NCI-H187 treated with DMSO at 0.1 percent for 48 hours (cell line): ENCODE measurements at places on chromosomes 1 and 21.

DNA sequence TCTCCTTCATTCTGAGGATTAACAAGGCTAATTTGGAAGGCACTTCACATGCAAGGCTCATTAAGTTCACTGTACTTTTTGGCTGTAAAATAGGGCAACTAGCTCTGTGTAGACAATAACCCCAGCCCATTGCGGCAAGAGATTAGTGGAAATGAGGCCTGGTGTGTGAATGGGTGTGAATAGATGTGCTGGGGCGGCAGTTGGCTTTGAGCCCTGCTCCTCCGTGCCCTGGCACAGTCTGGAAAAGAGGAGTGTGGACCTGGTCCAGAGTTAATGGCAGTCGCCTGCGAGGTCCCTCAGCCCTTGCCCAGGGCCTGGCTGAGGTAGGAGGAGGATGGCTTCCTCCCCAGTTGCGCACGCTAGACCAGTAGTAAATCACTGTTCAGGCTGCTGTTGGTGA lies 4.8 kb downstream of the KISS1 start:
- no peak for DNase-seq

- no peak for DNase-seq
Observed at GRCh38 chr1:101198842-101199636, 37.8 kb upstream of the S1PR1 start.

- no peak for DNase-seq
Observed at GRCh38 chr21:37636152-37636860, 269.7 kb downstream of the DYRK1A start.

DNA sequence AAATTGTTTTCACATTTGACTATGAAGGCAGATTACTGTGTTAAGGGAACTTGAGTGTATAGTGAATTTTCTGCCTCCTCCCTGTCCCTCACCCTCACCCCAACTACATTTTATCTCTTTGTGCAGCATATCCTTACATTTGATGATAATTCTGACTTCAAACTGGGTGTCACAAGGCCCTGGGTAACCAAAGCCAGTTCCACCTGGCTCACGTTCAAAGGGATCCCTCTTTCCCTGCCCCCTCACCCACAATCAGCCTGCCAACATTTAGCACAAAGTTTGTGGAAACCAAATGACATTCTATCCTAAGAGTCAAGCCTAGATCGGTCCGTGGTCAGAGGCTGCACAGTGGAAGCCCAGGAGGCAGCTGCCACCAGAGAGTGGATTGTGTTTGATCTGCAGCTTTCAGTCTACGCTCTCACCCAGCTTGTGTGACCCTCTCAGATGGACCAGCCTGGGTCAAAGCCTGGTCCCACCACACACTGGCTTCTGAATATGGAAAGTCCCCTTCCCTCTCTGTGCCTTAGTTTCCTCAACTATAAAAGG lies 10.3 kb downstream of the KIAA0040 start:
- no peak for DNase-seq

DNA sequence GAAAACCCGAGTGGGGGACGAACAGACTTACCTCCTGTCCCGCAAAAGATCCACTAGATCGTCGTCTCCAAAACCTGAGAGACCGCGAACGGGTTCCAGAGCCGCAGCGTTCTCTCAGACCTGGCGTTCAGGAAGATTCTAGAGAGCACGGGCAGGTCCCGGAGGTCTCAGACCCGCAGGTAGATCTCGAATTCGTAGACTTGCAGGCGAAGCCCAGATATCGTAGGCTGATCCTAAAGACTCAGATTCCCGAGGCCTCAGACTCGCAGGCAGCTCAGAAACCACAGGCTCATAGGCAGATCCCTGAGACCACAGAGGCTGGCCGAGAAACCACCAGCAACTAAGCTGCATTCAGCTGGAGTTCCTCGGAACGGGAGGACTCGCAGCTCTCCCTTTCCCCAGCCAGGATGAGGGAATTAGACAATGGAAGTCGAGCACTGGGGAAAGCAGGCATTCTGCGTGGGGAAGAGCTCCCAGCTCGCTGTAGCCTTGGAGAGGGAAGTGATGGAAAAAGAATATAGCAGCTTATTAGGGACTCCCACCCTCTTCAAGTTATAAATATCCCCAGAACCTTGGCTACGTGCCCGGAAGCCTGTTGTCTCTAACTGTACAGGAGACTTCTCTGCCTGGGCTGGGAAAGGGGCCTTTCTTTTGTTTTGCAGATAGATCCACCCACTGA lies at the start of gene ZNF436:
Gene ZNF436 (minus strand): TSS at position 502 of the 679 bp plus-strand sequence. CDS start 1,831 bp downstream, outside the sequence.
- DNase-seq, result peak; percentile 14

DNA sequence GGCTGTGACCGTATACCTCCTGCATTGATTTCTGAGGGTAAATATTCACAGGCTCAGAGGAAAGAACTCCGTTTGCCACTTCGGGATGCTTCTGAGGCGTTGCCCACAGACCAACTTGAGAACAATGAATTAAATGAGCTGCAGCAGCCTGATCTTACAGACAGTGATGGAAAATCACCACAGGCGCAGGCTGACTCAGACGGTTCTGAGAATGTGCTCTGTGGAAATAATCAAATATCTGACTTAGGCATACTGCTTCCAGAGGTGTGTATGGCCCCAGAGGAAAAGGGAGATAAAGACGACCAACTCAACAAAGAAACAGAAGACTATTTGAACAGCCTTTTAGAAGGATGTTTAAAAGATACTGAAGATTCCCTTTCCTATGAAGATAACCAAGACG lies 76.7 kb upstream of the SCCPDH start:
- no peak for DNase-seq

- no peak for DNase-seq
Observed at GRCh38 chr1:187249196-187249595, 420.4 kb downstream of the PLA2G4A start.

DNA sequence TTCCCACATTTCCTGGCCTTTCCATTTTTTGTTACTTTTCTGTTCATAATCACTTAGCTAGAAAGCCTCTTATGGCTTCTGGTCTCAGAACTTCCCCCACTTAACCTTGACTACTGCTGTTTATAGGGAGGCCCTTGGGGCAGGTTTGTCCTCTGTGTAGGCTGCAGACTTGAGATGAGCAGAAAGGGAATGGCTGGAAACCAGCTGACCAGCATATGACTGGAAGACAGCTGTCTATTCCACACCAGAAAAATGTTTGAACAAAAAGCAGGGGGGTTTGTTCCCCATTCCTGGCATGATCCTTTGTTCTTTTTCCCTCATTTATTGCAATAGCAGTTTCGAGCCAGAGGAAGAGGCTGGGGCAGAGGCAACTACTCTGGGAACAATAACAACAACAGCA lies 4.9 kb upstream of the SH3D21 start:
- no peak for DNase-seq

GRCh38 chr1:3207217-3207848 lies 138.3 kb downstream of the PRDM16 start:
- no peak for DNase-seq

- DNase-seq, result no peak
Observed at GRCh38 chr1:93588206-93588605, 93.4 kb downstream of the BCAR3 start.

- no peak for DNase-seq
Observed at GRCh38 chr1:73903092-73903491, 294.9 kb downstream of the LRRIQ3 start.

GRCh38 chr1:200038325-200038980 lies 10.9 kb downstream of the NR5A2 start:
- no peak for DNase-seq

DNA sequence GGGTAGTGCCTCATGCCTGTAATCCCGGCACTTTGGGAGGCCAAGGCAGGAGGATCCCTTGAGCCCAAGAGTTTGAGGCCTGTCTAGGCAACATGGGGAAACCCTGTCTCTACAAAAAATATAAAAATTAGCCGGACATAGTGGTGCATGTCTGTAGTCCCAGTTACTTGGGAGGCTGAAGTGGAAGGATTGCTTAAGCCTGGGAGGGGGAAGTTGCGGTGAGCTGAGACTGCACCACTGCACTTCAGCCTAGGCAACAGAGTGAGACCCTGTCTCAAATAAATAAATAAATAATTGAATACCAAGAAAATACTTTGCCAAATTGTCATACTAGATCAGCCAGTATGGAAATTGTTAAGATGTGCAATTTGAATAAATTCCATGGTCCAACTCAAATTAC lies 5.9 kb upstream of the RBBP5 start:
- DNase-seq, result no peak

DNA sequence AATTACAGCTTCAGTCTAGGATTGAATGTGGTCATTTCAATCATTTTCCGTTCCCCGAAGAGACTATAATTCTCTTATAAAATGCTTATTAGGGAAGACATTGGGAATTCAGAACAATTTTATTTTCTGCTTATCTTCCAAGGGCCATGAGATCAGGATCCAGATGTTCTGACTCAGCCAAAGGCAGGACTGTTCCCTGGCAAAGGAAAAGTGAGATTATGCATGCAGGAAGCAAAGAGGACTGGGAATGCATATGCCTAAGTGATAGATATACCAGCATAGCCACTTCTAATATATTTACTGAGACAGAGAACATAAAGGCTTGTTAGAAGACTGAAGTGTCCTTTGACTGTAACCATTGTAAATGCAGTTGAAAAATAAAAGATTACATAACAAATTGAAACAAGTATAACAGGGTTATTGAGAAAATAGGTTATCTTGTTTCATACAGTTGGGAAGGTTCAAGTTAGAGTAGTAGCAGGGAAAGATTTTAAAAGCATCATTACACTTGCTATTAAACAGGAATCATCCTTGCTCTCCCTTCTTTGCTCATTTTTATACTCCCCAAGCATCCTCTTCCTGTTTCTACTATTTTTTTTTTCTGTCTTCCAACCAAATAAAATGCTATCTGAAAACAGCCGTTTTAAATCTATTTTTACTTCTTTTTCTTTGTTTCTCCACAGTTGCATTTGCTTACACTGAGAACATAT lies 439.6 kb upstream of the ADAMTS5 start:
- no peak for DNase-seq

GRCh38 chr1:204454476-204454875 lies 40.1 kb downstream of the PIK3C2B start:
- no peak for DNase-seq

DNA sequence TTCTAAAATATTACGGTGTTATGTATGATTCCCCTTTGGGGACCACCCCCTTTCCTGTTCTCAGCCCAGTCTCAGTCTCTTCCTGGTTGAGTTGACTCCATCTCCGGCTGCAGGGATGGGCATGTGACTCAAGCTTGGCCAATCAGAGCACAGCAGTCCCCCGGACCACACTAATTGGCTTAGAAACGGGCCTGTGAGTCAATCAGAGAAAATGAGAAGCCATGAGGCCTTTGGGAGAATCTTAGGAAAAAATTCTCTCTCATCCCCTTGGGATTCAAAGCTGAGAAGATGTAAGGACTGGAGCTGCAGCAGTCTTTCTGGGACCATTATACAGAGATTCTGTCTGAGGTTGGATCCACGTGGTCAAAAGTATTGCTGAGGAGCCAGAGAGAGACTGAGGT lies 10.7 kb upstream of the FHAD1 start:
- no peak for DNase-seq

GRCh38 chr1:52706136-52706670 lies 8.1 kb upstream of the COA7 start:
- DNase-seq, result no peak

GRCh38 chr1:16229976-16230740 lies 6.8 kb downstream of the CPLANE2 start:
- no peak for DNase-seq

GRCh38 chr1:223444411-223444810 lies 51.2 kb downstream of the CCDC185 start:
- no peak for DNase-seq

- DNase-seq, result no peak
Observed at GRCh38 chr1:193431265-193431977, 245.0 kb upstream of the B3GALT2 start.

- DNase-seq, result no peak
Observed at GRCh38 chr21:32427958-32428623, 15.6 kb downstream of the EVA1C start.

GRCh38 chr1:247914941-247915662 lies 5.0 kb upstream of the OR2T8 start:
- DNase-seq, result no peak

DNA sequence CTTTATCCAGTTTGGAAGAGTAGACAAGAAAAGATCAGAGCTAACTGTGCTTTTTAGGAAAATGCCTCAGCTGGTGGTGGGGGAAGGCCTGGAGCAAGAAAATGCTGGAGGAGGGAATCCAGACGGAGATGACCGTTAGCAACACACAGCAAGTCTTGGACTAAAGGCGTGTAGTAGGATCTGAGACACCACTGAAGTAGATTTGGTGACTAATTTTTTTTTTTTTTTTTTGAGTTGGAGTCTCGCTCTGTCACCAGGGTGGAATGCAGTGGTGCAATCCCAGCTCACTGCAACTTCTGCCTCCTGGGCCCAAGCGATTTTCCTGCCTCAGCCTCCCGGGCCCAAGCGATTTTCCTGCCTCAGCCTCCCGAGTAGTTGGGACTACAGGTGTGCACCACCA lies 41.2 kb downstream of the LPAR3 start:
- no peak for DNase-seq

DNA sequence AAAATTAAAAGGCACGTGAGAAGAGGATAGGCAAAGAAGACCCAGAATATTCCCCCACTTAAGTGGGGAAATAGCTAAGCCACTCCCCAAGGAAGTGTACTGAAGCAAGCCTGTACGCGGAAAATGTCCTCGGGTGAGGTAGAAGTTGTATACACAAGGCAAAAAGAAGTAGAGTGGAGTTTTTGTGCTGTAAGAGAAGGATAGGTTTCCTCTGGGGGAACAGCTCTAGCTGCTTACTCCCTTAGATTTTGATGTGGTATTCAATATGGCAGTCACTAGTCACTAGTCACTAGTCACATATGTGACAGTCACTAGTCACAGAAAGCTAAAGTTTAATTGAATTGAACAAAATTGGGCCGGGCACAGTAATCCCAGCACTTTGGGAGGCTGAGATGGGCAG lies 7.6 kb downstream of the TXNIP start:
- no peak for DNase-seq

DNA sequence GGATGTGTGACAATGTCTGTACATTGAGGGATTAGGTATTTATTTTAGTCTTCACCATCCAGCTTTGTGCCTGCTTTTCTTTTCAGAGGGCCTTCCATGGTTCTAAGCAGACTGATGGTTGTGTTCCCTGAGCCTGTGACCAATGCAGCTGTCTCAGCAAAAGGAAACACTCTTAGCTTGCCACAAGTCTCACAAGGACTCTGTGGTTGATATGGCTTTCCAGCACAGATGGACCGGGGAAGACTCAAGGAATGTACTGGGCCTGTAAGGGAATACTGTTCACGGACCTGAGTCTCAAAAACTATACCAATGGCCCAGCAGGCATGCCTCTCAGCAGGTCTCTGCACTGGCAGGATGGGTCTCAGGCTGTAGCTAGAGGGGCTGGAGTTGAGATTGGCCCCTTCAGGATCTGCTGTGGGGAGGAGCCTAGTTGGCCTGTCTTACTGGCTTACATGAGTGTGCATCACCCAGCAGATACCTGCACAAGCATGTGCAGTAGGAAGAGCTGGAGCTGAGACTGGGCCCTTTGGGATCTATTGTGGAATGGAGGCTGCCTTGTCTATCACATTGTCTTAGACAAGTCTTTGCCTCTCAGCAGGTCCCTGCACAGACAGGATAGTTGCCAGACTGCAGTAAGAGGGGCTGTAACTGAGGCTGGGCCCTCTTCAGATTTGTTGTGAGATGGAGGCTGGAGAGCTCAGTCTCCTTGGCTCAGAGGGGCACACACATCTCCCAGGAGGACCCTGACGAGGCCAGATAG lies 52.0 kb upstream of the PDC start:
- DNase-seq, result no peak

- no peak for DNase-seq
Observed at GRCh38 chr1:6441586-6441985, 17.0 kb downstream of the ESPN start.
